ENCODE measurements at places on chromosomes 7 and 10.

DNA sequence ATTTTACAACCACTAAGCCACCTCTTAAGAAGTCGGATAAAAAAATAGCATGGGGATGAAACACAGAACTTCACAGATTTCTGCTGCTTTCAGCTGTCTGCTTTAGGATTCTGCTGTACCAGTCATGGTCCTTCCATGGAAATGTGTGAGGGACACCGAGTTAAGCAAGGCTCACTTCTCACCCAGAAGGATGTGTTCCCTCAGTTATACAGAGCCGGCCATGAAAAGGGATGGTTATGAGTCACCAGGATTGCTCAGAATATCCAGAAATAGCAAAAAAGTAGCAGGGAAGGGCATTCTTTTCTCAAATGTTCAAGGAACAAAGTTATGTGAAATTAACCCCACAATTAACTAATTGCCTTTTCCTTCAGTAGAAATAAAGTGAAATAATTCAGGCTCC is 124.4 kb downstream of the AMPH start:
- no peak for DNase-seq

GRCh38 chr7:70459546-70459945 is 672.4 kb upstream of the GALNT17 start:
- no peak for DNase-seq

GRCh38 chr10:16987976-16988610 is 141.5 kb downstream of the CUBN start:
- DNase-seq: no peak

- DNase-seq: peak; percentile 38
Measured at GRCh38 chr10:100482181-100482833, 19.5 kb downstream of the WNT8B start.

DNA sequence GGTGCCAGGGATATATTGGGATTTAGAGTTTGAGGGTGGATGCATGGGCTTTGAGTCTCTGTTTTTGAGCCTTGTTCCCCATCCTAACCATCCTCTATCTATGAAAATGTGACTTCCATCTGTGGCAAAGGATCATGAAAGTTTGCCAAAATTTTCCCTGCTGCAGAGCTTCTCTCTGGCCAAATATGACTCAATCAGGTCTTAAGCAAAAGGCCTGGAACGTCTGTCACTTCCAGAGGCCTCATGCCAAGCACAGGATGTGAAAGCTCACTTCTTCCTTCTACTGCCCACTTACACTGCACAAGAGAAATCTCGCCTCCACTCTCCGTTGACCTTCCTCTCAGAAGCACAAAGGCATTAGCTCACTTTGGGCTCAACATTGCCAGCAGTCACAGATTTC is 696.9 kb upstream of the NRP1 start:
- no peak for DNase-seq

DNA sequence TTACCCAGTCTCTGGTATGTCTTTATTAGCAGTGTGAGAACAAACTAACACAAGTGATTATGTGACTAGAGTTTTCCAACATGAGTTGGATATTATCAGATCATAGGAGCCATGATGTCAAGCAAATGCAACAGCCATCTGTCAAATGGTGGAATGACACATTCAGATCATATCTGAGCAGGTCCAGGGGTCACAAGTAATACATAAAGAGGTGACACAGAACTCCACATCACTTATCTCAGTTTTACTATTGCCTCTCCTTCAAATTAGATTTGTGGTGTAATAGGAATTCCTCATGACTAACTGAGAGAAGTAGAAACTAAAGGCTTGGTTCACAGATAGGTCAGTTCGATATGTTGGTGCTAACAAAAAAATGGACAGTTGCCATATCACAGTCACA is 12.2 kb upstream of the SAMD9L start:
- no peak for DNase-seq

DNA sequence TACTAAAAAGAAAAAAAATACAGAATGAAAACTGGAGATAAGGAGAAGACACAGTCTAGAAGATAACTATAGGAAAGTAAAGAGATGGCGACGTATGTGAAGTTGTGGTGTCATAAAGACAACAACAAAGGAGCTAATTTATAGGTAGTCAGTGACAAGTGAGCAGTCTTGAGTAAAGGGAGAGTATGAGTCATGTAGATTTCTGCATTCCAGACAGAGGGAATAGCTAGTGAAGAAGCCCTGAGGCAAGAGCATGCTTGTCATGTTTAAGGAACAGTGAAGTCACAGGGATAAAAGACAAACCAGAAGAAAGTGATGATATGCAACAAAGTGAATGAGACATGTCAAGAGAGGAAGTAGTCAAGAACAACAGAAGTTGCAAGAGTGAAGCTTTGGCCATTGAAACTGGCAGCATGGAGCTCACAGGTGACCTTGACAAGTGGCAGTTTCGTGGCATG is 2.3 kb upstream of the MIOS start:
- no peak for DNase-seq

GRCh38 chr10:79904671-79905321 is 44.1 kb downstream of the SFTPD start:
- DNase-seq: no peak

DNA sequence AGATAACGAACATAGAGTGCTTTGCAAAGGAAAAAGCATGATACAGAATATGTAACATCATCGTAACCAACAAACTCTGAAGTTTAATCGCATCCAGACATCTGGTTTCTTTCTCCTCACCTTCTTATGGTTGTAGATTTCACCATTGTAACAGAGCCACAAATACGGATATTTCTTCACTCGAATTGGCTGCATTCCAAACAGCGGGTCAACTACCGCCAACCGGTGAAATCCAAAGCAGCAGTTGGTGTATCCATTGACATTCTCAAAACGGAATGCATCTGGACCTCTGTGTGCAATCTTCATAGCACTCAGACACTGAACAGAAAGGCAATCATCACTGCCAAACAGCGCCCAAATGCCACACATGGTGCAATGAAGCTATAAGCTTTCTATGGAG is 3.4 kb downstream of the ASNS start:
- no peak for DNase-seq

DNA sequence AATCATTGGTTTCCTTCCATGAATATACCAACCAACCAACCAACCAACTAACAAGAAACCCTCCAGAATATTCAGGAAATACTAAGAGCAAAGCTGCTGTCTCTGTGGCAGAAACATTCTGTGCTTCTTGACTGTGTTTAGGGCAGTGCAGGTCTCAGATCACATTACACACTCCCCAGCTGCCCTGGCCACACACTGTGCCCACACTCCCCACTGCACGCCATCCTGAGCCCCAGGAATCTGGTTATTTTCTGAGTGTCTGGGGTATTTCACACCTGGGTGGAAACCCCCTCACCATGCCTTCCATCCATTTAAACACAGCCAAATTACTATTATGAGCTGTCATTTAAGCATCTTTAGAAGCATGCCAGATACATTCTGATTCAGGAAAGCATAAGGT is 183.7 kb upstream of the ANK3 start:
- no peak for DNase-seq

DNA sequence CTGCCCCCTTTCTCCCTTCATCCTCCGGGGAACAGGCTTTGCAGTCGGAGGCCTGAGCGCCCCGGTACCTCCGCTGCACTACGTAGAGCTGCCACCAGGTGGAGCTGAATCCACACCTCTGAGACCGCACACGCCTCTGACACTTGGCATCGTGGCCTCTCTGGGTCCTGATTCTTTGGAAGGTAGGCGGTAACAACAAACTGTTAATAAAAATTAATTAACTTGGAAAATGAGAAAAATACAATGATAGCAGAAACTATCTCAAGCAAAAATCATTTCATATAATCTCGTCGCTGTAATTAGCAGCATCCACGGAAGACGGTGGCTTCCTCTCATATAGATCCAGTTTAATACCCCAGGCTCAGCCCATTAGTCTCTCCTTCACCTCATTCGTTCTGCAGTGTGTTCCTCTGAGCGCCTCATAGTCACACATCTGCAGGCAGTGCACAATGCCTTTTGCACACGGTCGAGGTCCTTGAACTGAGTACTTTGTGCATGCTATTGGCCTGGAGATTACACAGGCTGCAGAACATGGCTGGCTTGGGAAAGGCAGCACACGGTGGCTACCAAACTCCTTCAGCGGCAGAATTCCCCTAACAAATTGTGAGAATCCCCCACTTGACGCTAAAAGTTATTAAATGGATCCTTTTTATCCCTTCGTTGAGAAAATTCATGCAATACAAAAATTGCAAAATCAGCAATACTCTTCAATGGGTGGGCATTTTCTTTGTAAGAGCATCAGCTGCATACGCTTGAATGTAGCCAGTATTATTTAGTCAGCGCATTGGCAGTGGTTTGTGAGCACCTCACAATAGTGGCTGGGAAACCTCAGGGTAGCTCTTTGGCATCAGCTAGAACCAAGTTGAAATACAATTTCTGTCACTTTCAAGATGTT is 18.7 kb downstream of the OR9A2 start:
- DNase-seq: peak; percentile 48

DNA sequence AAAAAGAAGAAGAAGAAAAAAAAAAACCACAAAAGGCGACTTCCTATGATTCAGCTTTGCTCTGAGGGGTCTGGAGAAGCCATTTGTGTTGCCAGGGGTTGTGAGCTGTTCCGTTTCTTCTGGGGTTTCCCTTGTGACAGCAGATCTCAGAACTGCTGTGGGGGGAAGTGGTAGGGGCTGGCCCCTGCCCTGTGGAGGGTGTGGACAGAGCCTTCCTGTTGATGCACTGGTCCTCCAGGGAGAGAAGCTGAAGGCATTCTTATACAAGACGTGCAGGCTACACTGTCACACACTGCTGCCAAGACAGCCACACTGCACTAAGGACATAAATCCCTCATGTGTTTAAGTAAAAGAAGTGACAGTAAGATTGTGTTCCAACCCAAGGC is 17.3 kb upstream of the CSGALNACT2 start:
- no peak for DNase-seq

GRCh38 chr7:156318426-156318825 is 322.1 kb upstream of the RNF32 start:
- DNase-seq: no peak

GRCh38 chr10:2966134-2966533 is 101.2 kb upstream of the PFKP start:
- no peak for DNase-seq

DNA sequence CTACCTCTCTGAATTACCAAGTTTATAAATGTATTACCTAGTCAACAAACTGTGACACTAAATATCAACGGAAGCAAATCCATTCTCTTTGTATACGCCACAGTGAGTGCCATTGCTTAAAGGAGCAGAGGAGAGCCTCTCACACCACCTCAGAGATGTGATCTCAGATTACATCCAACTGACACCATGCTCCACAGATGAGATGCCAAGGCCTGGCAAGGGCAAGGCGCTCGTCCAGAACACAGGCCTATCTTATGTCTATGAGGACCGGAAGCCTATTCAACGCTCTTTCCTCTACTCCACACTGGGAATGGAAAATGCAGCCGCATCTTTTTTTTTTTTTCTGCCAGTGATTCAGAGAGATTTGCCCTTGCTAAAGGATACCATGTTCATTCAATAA is 11.4 kb downstream of the PDIA4 start:
- no peak for DNase-seq

DNA sequence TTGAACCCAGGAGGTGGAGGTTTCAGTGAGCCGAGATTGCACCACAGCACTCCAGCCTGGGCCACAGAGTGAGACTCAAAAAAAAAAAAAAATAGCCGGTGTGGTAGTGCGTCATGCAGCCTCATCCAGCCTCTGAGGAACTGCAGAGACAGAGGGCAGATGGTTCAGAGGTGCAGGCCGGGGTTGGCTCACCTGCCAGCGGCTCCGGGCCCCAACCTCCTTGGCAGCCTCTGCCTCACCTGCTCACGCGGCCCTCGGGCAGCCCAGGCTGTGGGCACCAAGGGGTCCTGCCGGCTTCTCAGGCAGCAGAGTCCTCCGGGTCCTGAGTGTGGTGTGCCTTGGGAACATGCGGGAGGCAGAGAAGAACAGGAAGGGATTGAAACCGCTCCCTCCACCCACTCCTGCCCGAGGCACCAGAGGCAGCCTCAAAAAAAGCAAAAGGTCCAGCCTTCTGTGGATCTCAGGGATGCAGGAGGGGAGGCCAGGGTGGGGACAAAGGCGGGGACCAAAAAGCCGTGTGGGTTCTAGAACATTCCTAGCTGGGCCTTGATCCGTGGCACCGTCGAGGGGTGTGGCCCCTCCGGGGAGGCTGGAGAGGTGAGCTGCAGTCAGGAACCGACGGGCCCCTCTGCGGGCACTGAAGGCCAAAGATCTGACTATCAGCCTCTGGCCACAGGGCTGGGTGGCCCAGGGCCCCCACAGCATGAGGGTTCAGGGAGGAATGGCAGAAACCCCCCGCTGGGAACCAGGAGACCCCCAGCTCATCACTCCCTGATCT is 55.4 kb upstream of the DNAJB6 start:
- DNase-seq: no peak

GRCh38 chr7:22397981-22398380 is 41.0 kb upstream of the RAPGEF5 start:
- no peak for DNase-seq

DNA sequence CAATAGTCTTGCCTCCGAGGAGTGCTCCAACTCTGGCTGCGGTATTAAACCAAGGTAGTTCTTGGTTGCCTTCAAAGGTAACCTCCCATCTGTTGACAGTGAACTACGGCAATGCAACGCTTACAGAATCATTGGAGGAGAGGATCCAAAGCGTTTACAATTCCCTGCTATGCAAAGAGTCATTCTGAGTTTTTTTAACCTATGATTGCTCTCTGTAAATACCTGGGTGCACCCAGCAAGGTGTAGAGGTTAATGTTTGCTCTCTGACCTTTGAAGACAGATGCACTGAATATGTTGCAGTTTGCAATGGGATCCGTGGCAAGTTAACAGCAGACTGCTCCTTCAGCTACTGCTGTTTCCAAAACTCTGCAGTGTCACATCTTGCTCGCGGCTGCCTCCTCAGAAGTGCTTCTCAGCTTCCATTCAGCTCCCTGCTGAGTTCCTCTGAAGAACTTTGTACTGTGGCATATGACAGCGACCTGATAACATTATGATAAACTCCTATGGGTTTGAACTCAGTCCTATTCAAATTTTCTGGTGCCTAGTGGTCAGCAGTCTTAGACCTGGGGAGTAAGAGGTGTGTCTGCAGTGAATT is 29.0 kb downstream of the KIAA1217 start:
- DNase-seq: no peak

GRCh38 chr10:47244560-47245500 is 55.2 kb upstream of the GDF10 start:
- no peak for DNase-seq

- DNase-seq: no peak
Measured at GRCh38 chr10:112490545-112490944, 43.5 kb downstream of the VTI1A start.

DNA sequence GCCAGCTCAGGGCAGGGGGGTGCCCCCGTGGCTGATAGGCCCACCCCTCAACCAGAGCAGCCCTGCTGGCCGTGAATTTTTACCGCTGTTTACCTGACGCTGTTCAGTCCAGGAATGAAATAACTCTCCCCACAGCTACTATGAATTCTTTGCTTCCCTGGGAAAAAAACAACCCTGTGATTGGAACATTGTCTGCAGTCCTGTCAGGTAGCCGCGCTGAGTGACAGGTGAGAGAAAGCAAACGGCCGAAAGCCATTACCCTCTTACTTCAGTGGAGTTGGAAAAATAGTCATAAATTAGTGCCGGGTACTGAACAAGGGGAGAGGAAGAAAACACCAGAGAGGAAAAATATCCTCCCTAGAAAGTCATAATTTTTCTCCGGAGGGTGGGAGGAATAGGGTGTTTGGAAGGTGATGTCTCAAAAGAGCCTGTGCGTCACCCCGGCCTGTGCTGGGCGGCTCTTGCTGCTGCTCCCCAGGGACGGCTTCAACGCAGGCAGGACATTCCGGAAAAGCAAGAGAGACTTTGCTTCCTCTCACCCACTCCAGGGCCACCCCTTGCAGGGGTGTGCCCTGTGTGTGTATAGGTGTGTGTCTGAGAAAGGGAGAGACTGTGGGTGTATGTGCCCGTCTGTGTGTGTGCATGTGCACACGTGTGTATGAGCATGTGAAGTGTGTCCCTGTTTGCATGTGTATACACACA is 69.0 kb downstream of the CDH23 start:
- DNase-seq: no peak
